Non-pigmented ciliary epithelial cell (primary cell): ENCODE measurements at places on chromosomes 7 and 10.
A peak's percentile ranks its signal among the peaks of the same experiment; 100 is the strongest.

DNA sequence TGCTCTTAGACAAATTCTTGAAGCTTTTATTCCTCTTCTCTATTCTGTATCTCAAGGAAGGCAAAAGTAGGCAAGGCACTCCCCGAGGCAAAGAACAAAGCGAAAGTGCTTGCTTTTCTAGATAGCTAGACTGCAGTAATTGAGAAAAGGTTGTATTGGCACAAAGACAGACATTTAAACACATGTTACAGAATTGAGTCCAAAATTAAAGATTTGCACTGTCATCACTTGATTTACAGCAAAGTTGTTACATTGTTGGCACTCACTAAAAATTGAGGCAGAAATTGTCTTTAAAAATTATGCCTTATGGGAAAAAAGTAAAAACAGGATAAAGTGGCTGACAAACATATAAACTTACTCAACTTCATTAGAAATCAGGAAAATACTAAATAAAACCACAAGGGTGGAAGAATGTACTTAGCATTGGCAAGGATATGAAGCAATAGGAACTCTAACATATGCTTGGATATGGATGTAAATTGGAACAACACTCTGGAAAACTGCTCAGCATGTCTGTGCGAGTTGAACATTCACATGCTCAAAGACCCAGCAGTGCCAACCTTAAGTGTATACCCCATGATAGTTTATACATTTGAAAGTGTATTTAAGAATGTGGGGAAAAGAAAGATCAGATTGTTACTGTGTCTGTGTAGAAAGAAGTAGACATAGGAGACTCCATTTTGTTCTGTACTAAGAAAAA, 491.3 kb downstream of the GLRX3 start:
- no peak for DNase-seq

GRCh38 chr7:90455163-90456030, 14.0 kb upstream of the PTTG1IP2 start:
- DNase-seq, result no peak

- no peak for DNase-seq
Measured at GRCh38 chr7:48224042-48224441, 52.8 kb downstream of the ABCA13 start.

GRCh38 chr7:5699467-5700384, 81.7 kb downstream of the RNF216 start:
- no peak for DNase-seq

GRCh38 chr10:11322698-11323097, 288.8 kb downstream of the USP6NL start:
- DNase-seq, result no peak

GRCh38 chr10:28381903-28382347, 79.1 kb upstream of the MPP7 start:
- peak; percentile 80 for DNase-seq

- DNase-seq, result no peak
Measured at GRCh38 chr7:70571961-70572360, 560.0 kb upstream of the GALNT17 start.

DNA sequence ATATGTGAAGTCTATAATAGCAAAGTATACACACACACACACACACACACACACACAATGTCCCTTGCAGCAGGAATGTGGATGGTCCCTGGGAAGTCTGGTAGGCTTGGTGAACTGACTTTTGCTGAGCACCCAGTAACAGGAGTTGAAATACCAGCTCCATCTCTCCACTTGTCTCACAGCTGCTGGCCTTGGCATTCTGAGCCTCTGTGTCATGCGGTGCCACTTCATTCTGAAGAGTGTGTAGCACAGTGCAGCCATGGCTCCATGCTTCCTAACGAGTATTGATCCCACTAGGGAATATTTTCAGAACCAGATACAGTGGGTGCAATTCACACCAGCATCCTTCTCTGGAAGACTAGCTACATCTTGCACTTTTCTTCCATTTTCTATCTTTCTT, 192.4 kb downstream of the ADARB2 start:
- no peak for DNase-seq

- no peak for DNase-seq
Measured at GRCh38 chr10:3118641-3119091, 51.3 kb downstream of the PFKP start.

DNA sequence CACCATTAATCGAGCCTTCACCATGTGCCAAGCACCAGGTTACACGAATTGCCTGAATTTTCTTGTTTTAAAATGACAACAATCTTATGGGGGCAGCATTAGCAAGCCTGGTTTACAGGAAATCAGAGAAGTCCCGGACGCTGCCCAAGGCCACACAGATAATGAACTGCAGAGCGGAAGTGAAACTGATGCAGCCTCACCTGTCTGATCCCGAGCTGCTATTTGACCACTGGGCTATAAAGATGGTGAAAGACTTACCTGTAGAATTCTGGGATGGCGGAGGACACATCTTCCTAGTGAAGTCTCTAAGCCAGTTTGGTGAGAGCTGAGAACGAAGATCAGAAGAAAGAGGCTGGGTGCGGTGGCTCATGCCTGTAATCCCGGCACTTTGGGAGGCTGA, 21.7 kb upstream of the GALNTL5 start:
- no peak for DNase-seq

DNA sequence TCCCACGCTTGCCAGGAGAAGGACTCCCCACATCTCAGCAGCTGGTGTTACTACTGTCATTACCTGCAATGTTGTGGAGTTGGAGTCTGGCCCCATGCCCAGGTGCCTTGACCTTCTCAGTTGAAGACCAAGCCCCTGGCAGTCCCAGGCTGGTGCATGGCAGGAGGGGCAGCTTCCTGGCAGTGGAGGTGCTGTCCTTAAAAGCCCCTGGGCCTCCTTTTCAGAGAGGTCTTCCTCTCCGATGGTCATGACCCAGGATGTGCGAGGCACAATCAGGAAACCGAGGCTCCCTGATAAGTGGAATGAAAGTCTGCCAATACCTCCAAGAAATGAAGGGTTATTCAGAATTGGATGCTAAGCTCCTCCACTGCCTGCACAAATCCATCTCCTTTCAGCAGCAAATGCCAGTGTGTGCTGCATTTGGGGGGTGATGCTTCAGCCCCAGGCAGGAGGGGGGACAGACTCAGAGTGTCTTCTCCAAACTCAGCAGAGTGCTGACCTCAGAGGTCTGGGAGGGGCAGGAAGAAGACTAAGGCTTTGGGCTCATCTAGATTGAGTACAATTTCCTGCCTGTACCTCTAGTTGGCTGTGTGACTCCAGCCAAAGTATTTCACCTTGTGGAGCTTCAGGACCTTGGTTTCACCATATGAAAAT, 97.0 kb upstream of the DDC start:
- DNase-seq, result no peak

DNA sequence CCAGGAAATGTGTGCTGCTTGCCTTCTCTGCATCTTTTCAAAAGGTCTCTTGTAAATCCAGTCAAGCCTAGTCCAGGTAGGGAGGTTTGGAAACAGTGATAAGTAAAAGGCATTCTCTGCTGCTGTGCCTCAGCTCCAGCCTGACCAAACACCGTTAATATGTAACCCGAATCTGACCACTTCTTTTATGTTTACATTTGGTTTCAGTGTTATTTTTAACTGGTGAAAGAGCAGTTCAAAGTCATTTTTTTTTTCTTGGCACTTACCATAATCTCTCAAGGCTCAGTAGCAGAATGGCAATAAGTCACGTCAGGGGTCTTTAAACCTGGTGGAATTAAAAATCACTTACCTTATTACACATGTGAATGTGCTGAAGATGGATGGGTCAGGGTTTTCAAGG, 216.8 kb downstream of the PTEN start:
- peak; percentile 22 for DNase-seq

- no peak for DNase-seq
Measured at GRCh38 chr7:122637784-122638183, 61.1 kb downstream of the RNF133 start.
